ENCODE measurements at places on chromosomes 3 and 15. TPM values are rescaled to one million over a fixed set of nuclear protein-coding genes. Genes with fewer than 3 reads are reported as not detected.

SORD gene
- 32.7 TPM for total RNA-seq

DNA sequence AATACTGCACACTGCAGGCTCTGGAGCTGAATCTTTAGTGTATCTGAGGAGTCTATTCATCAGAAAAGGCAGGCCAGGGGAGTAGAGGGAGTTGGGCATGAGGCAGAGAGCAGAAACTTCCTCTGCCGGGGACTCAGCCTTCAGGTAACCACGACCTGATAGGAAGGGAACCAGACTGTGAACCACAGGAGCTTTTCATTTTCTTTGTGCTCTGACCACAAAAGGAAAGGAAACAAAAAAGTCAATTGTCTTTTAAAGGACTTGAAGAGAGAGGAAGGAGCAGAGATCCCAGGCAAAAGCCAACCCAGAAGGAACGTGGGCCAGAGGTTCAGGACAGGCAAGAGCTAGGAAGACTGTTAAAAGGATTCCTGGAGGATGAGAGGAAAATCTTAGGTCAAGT, 573.3 kb downstream of the EPHB1 start:
- DNase-seq, result no peak

DNA sequence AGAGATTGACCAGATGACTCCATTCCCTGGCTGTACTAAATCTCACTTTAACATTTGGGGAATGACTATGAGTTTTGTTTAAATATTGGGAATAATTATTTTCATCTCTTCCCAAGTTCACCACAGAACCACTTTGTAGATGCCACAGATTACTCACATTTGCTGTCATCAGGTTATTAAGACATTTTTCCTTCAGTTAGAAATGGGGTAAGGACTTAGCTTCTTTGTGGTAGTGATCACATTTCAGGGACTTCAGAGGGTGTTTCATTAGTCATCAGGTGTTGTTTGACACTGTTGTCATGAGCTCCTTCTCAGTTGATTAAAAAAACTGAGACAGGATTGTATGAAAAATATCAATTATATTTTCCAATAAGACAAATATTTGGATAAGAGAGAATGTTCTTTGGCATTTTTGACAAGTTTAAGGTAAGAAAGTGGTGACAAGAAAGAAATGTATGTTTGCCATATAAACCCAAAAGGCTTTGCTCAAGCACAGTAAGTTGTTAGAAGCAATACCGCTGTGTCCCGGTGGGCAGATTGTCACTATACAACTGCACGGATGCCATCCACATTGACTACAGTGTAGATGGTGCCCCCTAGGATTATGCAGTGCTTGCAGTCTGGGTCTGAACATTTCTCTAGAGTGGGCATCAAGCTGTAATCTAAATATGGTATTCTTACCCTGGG, 22.3 kb downstream of the FBXL2 start:
- DNase-seq, result no peak

HCLS1 gene
- 1.0 TPM for total RNA-seq
